Uterus (tissue), 4 donors: ENCODE measurements at places on chromosomes 12 and 14. TPM values are rescaled to one million over a fixed set of nuclear protein-coding genes. Genes with fewer than 3 reads are reported as not detected.

CINP gene
- total RNA-seq, result 25.2 TPM

GRCh38 chr14:63468294-63468693 is 74.9 kb downstream of the PPP2R5E start:
- H3K4me3 ChIP-seq, result no peak overlapping the region
- DNase-seq, result no peak
- H3K27ac ChIP-seq, result no peak overlapping the region
- no peaks in the 10 kb centered on the region for H3K4me1 ChIP-seq
- H3K36me3 ChIP-seq, result no peaks in the 10 kb centered on the region

DNA sequence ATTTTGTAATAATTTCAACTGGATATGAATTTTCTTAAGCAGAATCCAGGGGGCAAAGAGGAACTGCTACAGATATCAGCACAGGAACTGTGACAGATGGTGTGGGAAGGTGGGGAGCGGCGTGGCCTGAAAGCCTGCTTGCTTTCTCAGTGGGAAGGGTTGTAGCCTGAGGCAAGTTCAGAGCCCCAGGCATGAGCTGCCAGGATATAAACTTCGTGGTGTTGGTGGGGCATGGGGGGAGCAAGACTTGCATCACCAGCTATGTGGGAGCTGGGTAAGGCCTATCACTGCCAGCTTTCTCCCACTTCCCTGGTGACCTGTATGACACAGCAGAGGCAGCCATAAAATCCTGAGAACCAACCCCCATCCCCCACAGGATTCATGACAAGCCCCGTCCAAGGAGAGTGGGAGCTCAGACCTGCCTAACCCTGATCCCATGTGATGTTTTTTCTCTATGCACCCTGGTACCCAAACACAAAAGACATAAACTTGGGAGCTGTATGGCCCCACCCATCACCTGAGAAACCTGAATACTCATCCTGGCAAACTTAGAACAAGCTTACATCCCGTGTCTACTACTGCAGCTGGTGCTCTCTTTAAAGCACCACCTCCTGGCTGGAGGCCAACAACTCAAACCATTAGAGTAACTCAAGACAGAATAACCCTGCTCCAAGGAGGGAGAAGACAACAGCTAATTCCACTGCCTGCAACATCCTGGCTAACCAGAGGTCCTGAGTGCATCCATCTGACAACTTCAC is 16.5 kb downstream of the CLEC1A start:
- no peaks in the 10 kb centered on the region for H3K27me3 ChIP-seq
- no peaks in the 10 kb centered on the region for H3K4me1 ChIP-seq
- H3K4me3 ChIP-seq, result no peak overlapping the region
- H3K36me3 ChIP-seq, result no peaks in the 10 kb centered on the region
- H3K27ac ChIP-seq, result no peak overlapping the region

- H3K4me3 ChIP-seq, result no peak within 1 kb of the TSS
- H3K27ac ChIP-seq, result peak within 1 kb of the TSS; percentile 86
- H3K27me3 ChIP-seq, result no peaks in the 10 kb centered on the region
- peak; percentile 62 for DNase-seq
- H3K4me1 ChIP-seq, result peaks cover 40% of the 10 kb centered on the region
Observed at GRCh38 chr12:57146961-57147944, at the start of gene LRP1-AS. Gene LRP1-AS (minus strand): TSS chr12:57147619.

- DNase-seq, result no peak
- H3K27me3 ChIP-seq, result no peaks in the 10 kb centered on the region
- H3K4me1 ChIP-seq, result peaks cover 14% of the 10 kb centered on the region
- H3K27ac ChIP-seq, result peak overlapping the region; percentile 90
Observed at GRCh38 chr12:53231671-53231920, 413 bp downstream of the RARG start.

- no peaks in the 10 kb centered on the region for H3K36me3 ChIP-seq
- H3K27ac ChIP-seq, result peak overlapping the region; percentile 94
Observed at GRCh38 chr12:93379326-93379980, 1.7 kb downstream of the NUDT4 start.

- H3K36me3 ChIP-seq, result no peaks in the 10 kb centered on the region
- peak overlapping the region; percentile 19 for H3K27ac ChIP-seq
- no peak for DNase-seq
- H3K27me3 ChIP-seq, result no peaks in the 10 kb centered on the region
- peaks cover 9% of the 10 kb centered on the region for H3K4me1 ChIP-seq
- H3K4me3 ChIP-seq, result no peak overlapping the region
Observed at GRCh38 chr14:73234586-73235394, 2.5 kb upstream of the PAPLN start.

CMA1 gene
- total RNA-seq, result not detected

CLEC2B gene
- total RNA-seq, result 20.2 TPM

ZFYVE1 gene
- total RNA-seq, result 11.8 TPM

DNA sequence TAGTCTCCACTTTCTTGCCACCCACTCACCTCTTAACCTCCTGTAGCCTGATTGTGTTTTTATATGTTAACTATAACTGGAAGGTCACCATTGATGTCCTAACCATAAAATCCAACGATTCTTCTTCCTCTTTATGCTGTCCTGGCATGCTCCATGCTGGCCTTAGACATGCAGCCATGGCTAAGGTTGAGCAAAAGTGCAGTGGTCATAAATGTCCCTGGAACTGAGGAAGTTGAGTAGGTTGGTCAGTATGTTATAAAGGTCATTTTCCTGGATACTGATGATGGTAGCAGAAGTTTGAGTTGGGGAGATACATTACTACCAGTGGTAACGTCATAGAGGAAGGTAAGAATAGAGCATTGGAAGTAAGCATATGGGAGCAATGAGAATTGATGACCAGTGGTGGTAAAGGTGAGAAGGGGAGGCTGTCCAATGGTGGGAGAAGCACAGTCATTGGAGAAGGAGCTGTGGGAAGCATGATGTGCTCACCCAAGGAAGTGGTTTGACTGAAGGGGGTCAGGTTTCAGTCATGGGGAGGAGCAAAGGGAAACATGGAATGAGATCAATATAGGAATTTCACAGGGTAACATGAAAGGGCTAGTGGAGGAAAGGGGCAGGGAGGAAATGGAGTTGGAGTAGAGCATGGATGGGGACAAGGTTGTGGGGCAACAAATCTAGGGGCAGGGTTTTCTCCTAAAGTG is 240.8 kb downstream of the DACT1 start:
- no peaks in the 10 kb centered on the region for H3K27me3 ChIP-seq
- H3K27ac ChIP-seq, result no peak overlapping the region
- DNase-seq, result no peak
- H3K36me3 ChIP-seq, result no peaks in the 10 kb centered on the region
- H3K4me1 ChIP-seq, result no peaks in the 10 kb centered on the region

GRCh38 chr12:108846290-108846701 is 11.1 kb downstream of the SSH1 start:
- no peaks in the 10 kb centered on the region for H3K36me3 ChIP-seq
- H3K4me1 ChIP-seq, result no peaks in the 10 kb centered on the region
- H3K27me3 ChIP-seq, result no peaks in the 10 kb centered on the region
- H3K27ac ChIP-seq, result no peak overlapping the region
- no peak overlapping the region for H3K4me3 ChIP-seq
- DNase-seq, result no peak

DNA sequence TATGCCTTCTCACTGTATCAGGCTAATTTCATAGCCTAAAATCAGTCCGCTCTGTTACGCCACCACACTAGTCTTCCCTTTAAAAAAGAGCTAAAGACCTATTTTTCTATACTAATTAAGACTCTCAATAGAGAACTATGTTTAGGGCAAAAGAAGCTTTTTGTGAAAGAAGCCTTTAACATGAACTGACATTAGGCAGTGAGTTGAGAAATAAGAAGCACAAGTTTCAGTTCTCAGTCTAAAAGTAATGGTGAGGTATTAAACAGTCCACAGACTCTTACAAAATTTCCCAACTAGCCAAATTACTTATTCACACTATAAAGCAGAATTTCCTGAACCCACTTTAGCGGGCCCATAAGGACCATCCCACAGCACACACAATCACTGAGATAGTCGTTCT is 93.7 kb downstream of the SOX5 start:
- no peak overlapping the region for H3K4me3 ChIP-seq
- H3K4me1 ChIP-seq, result no peaks in the 10 kb centered on the region
- H3K36me3 ChIP-seq, result no peaks in the 10 kb centered on the region
- no peak for DNase-seq

DNA sequence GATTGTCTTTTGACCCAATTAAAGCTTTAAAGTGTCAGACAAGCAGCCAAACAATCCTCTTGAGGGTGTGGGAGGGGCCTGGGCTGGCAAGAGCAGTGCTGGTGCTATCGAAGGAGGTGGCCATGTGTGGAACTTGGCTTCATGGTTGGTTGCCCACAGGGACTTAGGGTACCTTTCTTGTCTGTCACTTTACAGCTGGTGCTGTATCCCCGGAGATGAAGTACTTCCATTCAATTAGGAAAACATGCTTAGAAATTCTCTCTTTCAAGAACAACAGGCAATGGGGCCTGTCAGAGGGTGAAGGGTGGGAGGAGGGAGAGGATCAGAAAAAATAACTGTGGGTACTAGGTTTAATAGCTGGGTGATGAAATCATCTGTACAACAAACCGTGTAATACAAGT is 86.5 kb downstream of the DAAM1 start:
- no peaks in the 10 kb centered on the region for H3K27me3 ChIP-seq
- H3K27ac ChIP-seq, result peak overlapping the region; percentile 87
- no peaks in the 10 kb centered on the region for H3K4me1 ChIP-seq
- DNase-seq, result no peak

DNA sequence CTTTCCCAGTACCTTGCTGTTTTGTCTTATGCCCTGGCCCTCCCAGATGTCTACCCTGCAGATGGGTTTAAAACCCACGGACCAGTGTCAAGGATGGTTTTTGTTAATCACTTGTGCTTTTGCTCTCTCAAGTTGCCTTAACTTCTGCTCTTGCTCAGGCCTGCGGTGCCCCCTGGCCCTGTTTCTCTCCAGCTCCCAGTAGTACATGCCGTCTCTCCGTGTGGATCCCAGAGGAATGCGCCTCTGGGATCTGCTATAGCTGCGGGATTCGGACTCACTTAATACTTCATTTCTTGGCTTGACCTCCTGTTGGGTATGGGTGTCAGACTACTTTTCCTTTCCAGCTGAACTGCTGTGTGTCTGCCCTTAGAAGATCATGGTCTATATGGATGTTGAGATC is 14.5 kb downstream of the PLEKHG3 start:
- no peaks in the 10 kb centered on the region for H3K36me3 ChIP-seq
- no peaks in the 10 kb centered on the region for H3K27me3 ChIP-seq
- no peak for DNase-seq
- peaks cover 36% of the 10 kb centered on the region for H3K4me1 ChIP-seq
- H3K4me3 ChIP-seq, result no peak overlapping the region

DNA sequence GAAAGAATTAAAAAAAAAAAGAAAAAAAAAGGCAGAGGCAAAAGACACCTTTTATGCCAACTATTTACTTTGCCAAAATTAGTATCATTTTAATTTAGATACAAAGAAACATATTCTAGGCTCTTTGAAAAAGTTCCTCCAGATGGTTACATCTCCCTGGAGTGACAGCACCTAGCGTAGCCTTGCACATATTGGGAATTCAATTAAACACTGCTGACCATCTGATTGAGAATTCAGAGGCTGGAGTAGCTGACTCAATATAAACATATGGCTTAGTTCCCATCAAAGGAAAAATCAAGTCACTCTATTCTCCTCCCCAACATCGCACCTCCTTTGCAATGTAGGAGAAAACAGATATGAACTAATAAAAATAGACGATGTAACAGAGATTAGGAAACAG is 36.4 kb downstream of the ANKS1B start:
- H3K27me3 ChIP-seq, result no peaks in the 10 kb centered on the region
- H3K4me3 ChIP-seq, result no peak overlapping the region
- no peak for DNase-seq

KLRG1 gene
- not detected for total RNA-seq

CPNE6 gene
- not detected for total RNA-seq

PTPRO gene
- 1.5 TPM for total RNA-seq

DNA sequence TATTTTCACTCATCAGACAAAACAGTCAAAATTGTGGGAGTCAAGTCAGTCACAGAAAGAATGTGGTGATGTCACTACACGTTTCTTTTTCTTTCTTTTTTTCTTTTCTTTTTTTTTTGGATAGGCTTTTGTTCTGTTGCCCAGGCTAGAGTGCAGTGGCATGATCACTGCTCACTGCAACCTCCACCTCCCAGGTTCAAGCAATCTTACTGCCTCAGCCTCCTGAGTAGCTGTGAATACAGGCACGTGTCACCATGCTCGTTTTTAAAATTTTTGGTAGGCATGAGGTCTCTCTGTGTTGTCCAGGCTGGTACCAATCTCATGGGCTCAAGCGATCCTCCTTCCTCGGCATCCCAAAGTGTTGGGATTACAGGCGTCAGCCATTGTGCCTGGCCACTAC is 2.3 kb downstream of the CLECL1 start:
- no peak overlapping the region for H3K4me3 ChIP-seq
- peaks cover 10% of the 10 kb centered on the region for H3K4me1 ChIP-seq
- H3K27me3 ChIP-seq, result no peaks in the 10 kb centered on the region
- H3K36me3 ChIP-seq, result no peaks in the 10 kb centered on the region
- no peak overlapping the region for H3K27ac ChIP-seq

GRCh38 chr12:85076688-85077430 is 40.7 kb downstream of the LRRIQ1 start:
- no peaks in the 10 kb centered on the region for H3K27me3 ChIP-seq
- no peak overlapping the region for H3K27ac ChIP-seq
- DNase-seq, result no peak
- H3K4me1 ChIP-seq, result no peaks in the 10 kb centered on the region
- H3K36me3 ChIP-seq, result no peaks in the 10 kb centered on the region

GYS2 gene
- not detected for total RNA-seq

DNA sequence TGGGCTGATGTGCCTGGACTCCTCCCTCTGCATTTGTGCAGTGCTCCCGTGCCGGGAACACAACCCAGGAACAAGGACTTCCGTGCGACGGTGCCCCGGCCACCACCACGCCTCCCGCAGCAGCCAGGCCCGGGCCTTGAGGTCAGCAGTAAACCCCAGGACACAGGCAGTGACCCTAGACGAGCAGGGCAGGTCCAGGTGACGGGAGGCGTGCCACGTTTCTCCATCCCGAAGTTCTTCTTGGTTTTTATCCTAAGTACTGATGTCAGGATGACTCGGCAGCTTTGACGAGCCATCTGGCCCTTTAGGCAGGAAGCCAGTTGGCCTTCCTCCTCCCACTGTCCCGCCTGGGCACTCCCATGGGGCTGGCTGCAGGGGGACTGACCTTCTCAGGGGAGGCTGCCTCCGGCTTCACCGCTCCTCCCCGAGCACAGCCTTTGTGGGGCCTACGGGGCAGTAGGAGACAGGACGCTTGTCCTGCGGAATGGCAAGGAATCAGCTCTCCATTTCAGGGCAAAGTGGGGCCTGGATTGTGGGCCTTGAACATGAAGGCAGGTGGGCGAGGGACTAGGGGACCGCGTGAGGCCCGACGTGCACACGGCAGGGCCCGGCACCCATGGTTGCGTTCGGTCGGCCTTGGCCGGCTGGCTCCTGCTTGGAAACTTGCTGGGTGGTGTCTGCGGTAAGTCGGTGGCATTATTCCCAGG is 94.1 kb downstream of the FBXL14 start:
- DNase-seq, result no peak
- H3K4me3 ChIP-seq, result no peak overlapping the region
- H3K4me1 ChIP-seq, result no peaks in the 10 kb centered on the region
- no peak overlapping the region for H3K27ac ChIP-seq

RND1 gene
- 22.1 TPM for total RNA-seq

DNA sequence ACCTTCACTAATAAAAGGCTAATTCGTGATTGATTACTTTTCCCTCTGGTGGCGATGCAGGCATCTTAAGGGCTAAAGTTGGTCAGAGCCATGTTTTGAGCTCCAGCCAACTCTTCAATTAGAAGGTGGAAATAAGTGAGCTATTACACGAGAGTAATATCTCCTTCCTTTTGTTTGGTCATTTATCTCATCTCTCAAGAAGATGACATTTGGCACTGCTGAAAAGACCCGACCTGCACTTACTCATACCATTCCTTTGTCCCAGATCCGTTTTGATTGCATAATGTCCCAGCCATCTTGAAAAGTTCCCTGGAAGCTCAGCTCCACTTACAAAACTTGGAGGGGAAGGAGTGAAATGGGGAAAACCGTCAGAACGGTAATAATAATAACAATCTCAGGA is 316.2 kb downstream of the VRK1 start:
- H3K27ac ChIP-seq, result no peak overlapping the region
- no peaks in the 10 kb centered on the region for H3K36me3 ChIP-seq
- DNase-seq, result no peak
- no peak overlapping the region for H3K4me3 ChIP-seq

IL22 gene
- total RNA-seq, result not detected
